Stimulated activated CD4-positive, alpha-beta T cell treated with anti-CD3 and anti-CD28 coated beads, Interleukin-15, amount 100 ng/mL, for 1 hour (primary cell): ENCODE measurements at places on chromosomes 5 and 9.

- no peak for DNase-seq
These were observed 132.9 kb downstream of the PALM2AKAP2 start for GRCh38 chr9:109912726-109913460.

DNA sequence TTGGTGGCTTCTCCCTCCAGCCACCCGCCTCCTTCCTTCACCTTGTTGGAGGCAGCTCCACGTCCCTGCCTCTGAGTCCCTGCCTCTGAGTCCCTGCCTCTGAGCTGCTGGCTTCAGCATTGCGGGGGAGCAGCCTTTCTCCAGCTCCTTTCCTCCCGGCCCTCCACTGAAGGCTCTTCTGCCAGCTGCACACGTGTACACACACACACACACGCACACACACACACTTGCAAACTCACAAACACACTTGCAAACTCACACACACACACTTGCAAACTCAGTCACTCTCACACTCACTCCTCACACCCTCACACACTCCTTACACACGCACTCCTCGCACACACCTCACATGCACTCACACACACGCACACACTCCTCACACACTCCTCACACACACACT, 45.1 kb downstream of the C9orf50 start:
- DNase-seq, result no peak

GRCh38 chr9:10917001-10917400, 304.2 kb upstream of the PTPRD start:
- DNase-seq, result no peak

DNA sequence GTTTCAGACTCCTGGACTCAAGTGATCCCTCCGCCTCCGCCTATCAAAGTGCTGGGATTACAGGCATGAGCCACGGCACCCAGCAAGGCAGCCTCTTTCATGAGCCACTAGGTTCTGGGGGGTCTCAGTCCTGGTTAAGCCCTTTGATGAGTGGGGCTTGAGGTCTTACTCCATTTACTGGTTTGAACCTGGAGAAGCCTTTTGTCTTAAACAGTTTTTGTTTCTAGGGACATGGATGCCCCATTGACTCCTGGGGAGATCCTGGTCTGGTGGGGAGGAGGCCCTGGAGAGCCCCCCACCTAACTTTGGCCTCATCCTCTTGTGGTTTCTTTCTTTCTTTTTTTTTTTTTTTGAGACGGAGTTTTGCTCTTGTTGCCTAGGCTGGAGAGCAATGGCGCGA, 6.7 kb downstream of the PRRC2B start:
- DNase-seq, result no peak

GRCh38 chr9:113215132-113215531, 5.9 kb downstream of the FKBP15 start:
- DNase-seq, result no peak
